ENCODE measurements at places on chromosomes 12 and 14. TPM values are rescaled to one million over a fixed set of nuclear protein-coding genes. Genes with fewer than 3 reads are reported as not detected.

DNA sequence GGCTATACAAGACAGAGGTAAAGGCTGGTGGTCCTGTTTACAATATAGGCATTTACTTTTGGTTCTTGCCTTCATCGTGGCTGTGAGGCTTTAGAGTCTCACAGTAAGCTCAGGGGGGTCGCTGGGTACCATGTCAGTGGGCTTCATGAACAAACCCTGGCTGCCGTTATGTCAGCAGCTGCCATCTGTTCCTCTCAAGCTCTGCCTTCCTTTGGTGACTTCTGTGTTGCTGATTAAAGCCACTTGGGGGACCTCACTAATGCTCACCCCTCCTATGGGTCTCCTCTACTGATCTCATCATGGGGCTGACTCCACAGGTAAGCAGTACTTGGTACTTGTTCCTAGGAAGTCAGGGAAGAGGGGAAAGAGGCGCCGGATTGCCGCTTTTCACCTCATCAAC, 268.7 kb downstream of the TTC6 start:
- no peak for ATAC-seq

DNA sequence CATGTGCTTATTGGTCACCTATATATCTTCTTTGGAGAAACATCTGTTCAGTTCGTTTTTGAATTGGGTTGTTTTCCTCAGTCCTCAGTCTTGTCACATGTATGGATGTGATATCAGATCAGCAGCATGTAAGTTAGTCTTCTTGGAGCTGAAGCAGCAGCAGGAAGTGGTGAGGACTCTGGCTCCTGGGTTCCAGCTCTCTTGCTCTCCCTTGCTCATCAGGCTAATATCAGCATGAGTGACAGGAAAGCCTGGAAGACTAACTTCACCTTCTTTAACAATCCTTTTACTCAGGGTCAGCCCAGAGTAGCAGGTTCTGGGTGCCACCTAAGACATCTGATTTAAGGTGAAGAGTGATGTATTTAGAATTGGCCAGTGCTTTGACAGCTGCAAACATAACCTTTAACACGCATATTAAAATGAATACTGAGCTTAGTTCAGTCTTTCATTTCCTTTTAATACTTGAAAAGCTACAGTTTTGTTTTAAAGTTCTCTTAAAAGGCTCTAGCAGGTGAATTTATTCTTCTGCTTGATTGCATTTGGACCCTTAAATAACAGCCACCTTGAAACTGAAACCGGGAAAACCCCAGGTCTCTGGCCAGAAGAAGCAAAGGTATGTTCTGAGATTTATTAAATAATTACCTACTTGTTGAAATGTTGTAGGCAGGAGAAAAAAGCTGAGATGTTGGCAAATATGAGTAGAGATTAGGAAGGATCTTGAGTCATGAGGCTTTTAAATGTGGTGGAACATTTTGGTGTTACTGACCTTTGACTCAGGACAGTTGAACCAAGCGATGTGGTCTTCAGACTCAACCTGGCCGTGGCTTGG, 54.3 kb downstream of the DRAM1 start:
- ATAC-seq = no peak

DNA sequence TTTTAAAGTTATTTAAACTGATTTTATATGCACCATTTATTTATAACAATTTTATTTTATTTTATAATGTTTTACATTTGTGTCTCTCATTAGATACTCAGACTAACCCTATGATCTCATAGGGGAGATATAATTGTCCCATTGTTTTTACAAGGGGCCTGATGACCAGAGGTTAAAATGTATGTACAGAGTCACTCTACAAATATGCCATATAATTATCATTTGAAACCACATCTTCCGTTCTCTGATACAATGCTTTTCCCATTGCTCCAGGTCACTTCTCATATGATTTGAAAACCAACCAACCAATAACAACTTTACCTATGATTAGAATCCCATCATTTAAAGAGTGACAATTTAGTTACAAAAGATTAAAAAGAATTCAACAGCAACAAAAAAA, 137.8 kb downstream of the GPHN start:
- no peak for ATAC-seq

DNA sequence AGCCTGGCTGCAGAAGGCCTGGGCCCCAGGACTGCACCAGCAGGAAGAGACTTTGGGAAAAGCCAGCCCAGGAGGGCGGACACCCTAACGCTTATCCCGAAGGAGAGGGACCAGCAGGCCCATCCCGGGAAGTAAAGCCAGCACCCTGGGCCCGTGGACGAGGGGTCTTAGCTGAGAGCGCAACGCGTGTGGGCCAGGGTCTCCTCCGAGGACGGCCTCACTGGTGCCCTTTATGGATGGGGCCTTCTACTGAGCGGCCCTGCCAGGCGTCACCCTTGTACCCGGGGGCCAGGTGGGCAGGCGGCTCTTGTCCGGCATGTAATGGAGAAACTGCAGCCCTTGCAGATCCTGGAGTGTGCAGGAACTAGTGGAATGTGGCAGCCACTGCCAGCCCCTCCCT, 14.1 kb downstream of the TEDC1 start:
- ATAC-seq = no peak

DNA sequence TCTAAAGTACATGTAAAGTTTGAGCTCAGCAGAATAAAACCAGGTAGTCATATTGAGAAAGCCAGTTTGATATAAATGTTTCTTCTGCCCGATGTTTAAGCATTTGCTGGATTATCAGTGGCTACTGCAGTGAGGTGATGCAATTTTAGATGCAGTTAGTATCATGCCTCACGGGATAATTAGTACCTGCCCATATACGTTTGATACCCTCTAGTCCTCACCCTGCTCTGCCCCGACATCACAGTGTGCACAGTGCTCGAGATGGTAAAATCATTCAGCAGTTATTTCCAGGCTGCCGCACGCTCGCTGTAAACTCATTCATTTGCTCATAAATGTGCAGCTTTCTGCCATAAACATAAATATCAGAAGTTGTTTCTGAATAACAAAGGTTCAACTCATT, 152.7 kb downstream of the PELI2 start:
- ATAC-seq = no peak

GRCh38 chr14:49861699-49862088, 9.1 kb upstream of the NEMF start:
- peak; percentile 8 for ATAC-seq

- no peak for ATAC-seq
Measured at GRCh38 chr14:74593241-74593953, 18.6 kb downstream of the LTBP2 start.

The C1R gene
- total RNA-seq = 76.2 TPM
